CD4-positive, alpha-beta T cell (primary cell): ENCODE measurements at places on chromosomes 12 and 14. TPM values are rescaled to one million over a fixed set of nuclear protein-coding genes. Genes with fewer than 3 reads are reported as not detected.

- no peak overlapping the region for H3K27ac ChIP-seq
- no peaks in the 10 kb centered on the region for H3K36me3 ChIP-seq
- no peak overlapping the region for H3K4me3 ChIP-seq
- no peaks in the 10 kb centered on the region for H3K4me1 ChIP-seq
- no peaks in the 10 kb centered on the region for H3K27me3 ChIP-seq
- no peak for DNase-seq
Measured at GRCh38 chr12:31337952-31338351, 12.0 kb upstream of the SINHCAF start.

DNA sequence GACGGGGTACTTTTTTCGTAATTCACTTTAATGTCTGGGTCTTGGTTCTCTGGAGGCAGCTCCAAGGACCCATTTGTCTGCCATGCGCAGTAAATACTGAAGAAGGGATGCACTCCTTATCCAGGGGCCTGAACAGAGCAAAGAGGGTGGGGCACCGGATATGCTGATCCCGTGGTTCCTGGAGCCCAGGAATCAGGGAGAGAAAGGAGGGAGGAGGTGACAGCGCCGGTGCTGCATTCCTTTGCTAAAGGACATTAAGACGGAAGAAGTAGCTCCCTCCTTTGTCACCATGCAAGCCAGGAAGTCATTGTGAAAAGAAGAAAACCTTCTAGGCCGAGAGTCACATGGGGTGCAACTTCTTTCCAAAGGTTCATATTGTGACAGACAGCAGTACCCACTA lies 1057.7 kb downstream of the VRK1 start:
- no peak overlapping the region for H3K4me3 ChIP-seq
- DNase-seq = no peak
- no peaks in the 10 kb centered on the region for H3K36me3 ChIP-seq
- H3K4me1 ChIP-seq = no peaks in the 10 kb centered on the region

DNA sequence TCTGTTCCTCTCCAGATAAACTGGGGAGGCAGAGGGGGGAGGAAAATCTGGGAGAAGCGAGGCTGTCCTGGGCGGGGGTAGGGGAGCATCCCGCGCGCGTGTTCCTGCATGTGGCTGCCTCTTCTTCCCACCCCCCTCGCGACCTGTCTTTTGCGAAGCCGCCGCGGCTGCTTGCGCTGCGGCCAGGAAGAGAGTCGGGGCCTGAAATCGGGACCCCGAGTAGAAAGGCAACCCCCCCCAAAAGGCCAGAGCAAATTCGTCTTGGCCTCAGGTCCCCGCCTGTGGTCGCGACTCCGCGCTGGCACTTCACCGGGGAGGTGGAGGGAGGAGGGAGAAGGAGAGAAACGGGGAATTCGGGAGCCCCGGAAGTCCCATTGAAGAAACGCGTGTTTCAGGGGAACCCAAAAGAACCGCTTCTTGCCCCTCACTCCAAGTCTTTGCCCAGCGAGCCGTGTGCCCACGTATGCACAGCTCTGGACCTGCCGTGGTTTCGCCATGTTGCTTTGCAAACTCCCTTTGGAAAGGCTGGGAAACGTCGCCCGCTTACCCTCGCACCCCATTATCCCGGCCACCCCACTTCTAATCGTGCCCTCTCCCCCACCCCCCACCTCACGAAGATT lies 944 bp downstream of the CCND2 start:
- no peaks in the 10 kb centered on the region for H3K27me3 ChIP-seq
- peaks cover 78% of the 10 kb centered on the region for H3K4me1 ChIP-seq
- H3K4me3 ChIP-seq = peak overlapping the region; percentile 95
- H3K27ac ChIP-seq = peak overlapping the region; percentile 82
- H3K36me3 ChIP-seq = peaks cover 37% of the 10 kb centered on the region

GRCh38 chr14:90578283-90578985 lies 181.6 kb downstream of the CALM1 start:
- no peaks in the 10 kb centered on the region for H3K4me1 ChIP-seq
- H3K27me3 ChIP-seq = no peaks in the 10 kb centered on the region
- no peak overlapping the region for H3K4me3 ChIP-seq
- H3K36me3 ChIP-seq = no peaks in the 10 kb centered on the region

DNA sequence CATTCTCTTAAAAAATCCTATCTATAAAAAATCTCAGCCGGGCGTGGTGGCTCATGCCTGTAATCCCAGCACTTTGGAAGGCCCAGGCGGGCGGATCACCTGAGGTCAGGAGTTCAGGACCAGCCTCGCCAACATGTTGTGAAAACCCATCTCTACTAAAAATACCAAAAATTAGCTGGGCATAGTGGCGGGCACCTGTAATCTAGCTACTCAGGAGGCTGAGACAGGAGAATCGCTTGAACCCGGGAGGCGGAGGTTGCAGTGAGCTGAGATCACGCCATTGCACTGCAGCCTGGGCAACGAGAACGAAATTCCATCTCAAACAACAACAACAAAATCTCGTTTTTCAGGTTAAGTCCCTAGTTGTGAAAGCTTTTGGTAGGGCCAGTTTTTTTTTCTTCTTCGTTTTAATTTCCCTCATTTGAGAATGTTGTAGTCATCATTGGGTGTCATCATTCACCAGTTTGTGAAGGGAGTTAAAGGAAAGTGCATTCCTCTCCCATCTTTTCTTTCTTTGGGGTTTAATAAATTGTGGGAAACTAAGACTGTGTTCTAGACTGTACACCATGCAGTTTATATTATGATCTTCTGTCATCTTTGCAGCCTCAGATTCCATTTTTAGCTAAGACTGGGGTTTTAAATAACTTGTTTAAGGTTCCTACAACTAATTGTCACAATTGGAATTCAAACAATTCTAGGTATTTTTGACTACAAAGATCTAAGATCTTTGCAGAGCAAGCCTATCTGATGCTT lies 23.9 kb downstream of the MDM2 start:
- H3K36me3 ChIP-seq = peaks cover 73% of the 10 kb centered on the region
- H3K4me3 ChIP-seq = no peak overlapping the region
- H3K4me1 ChIP-seq = no peaks in the 10 kb centered on the region

DNA sequence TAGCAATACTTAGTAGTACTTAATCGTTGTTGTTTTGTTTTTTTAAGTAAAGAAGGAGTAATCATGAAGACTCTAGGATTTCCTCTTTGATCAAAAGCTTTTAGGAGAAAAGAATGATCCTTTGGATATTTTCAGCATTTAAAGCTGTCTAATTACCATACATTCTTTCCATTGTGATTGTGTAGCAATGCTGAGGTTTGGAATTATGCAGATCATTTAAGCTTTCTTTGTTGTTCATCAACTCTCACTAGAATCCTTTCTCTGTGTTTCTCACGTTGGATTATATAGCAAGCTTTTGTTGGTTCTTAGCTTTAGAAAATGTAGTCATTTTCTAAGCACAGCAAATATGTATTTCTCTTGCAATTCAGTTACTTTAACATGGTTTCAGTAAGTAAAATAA lies 25.8 kb downstream of the CCDC91 start:
- peaks cover 9% of the 10 kb centered on the region for H3K36me3 ChIP-seq
- H3K27me3 ChIP-seq = no peaks in the 10 kb centered on the region
- no peak overlapping the region for H3K27ac ChIP-seq
- no peak for DNase-seq
- H3K4me3 ChIP-seq = no peak overlapping the region
- no peaks in the 10 kb centered on the region for H3K4me1 ChIP-seq

DNA sequence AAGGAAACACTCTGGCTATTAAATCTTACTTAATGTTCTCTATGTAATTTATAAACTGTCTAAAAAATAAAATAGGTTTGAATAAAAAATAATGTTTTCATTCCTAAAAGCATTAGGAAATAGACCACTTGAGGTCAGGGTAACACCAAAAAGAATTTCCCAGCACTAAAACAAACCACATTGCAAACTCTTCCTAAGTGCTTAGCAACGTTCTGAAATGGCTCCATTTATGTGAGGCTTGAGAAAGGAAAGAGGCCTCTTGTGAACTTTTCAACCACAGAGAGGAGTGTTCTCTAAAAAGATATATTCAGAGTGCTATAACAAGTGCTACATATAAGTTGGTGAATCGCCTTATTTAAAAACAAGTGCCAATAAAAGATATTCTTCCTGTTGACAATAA lies 42.7 kb downstream of the ALX1 start:
- no peak for DNase-seq
- H3K27me3 ChIP-seq = no peaks in the 10 kb centered on the region
- H3K27ac ChIP-seq = no peak overlapping the region
- no peaks in the 10 kb centered on the region for H3K4me1 ChIP-seq

DNA sequence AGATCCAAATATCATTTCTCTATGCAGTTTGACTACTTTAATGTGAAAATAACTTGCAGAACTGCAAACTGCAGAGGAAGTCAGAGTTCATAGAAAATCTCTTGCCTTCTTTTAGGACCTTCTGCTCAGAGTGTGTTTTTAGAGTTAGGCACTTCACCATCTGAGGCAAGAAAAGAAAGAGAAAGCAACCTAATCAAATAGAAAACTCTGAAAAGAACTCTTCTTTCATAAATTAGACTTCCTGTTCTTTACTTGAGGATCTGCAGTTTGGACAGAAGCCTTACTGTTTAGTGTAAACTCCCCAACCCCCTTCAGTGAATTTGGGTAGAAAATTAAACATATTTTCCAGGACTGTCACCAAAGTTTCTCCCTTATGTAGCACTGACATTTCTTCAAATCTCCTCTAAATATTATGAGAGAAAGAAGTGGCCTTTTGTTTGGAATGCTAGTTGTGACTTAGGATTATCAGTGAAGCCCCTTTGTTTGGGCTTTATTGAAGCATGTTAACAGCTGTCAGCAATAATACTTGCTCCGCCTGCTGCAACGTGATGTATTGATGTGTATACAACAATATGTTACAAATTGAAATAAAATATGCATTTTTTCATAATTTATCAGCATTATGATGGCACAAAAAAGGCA lies 99.5 kb downstream of the PDZRN4 start:
- no peak overlapping the region for H3K27ac ChIP-seq
- H3K4me3 ChIP-seq = no peak overlapping the region
- DNase-seq = no peak
- no peaks in the 10 kb centered on the region for H3K36me3 ChIP-seq
- H3K27me3 ChIP-seq = no peaks in the 10 kb centered on the region

GRCh38 chr12:106773286-106774004 lies 1.0 kb upstream of the RIC8B start:
- no peaks in the 10 kb centered on the region for H3K36me3 ChIP-seq
- H3K4me1 ChIP-seq = peaks cover 31% of the 10 kb centered on the region
- peak overlapping the region; percentile 89 for H3K4me3 ChIP-seq
- no peak for DNase-seq

DNA sequence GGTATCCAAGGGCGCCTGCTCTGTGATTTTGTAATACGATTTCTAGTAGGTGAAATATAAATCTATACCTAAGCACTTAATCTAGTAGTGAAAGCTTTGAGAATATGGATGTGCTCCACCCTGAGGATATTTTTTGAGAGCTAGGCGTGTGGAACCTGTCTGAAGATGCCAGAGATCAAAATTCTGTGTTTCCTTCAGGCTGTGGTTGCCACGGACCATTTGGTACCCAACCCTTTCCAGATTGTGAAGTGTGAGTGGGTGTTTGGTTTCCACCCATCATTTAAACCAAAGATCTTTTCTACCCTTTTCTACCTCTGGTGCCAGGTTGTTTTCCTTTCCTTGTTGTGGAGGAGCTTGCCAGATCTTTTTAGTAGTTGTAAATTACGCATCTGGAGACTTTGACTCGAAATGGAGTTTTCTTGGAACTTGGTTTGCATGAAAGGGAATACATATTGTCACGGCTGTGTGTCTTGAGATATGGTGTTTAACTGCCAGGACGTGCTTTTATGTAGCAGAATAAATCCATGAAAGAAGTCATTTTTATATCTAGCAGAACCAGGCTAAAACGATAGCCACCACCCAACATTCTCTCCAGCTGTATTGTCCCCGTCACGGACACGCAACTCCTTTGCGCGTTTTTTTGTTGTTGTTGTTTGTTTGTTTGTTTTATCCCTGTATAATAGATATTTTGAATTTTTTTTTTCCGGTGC lies 2.2 kb downstream of the LRFN5 start:
- DNase-seq = no peak
- H3K36me3 ChIP-seq = no peaks in the 10 kb centered on the region
- peaks cover 32% of the 10 kb centered on the region for H3K4me1 ChIP-seq
- H3K27ac ChIP-seq = no peak overlapping the region

DNA sequence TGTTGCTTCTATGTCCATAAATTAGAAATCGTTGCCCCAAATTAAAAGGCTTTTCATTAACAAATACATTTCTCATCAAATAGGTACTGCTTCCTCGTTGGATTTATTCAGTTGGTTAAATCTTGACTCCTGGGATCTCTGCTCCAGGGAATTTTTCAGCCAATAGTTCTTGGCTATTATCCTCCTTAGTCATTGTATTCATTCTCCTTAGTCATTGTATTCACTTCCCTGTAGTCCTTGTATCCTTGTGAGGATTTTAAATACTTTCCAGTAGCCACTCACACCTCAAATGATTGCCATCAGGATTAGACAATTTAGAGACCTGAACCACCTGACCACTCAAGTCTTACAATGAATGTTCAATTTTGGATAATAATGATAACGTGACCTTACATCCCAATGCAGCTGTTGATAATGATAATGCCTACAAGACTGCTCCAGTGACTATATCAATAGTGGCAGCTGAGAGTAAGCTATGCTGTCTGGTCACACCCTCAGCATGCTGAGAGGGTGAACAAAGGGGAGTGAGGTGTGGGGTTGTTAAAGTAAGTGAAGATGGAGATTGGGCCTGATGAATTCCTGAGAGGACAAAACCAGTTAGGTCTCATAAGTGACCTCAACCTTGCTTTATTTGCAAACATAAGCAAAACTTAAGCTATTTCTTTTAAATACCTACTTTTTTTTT lies 193.7 kb upstream of the RTL1 start:
- no peak overlapping the region for H3K27ac ChIP-seq
- no peaks in the 10 kb centered on the region for H3K4me1 ChIP-seq
- no peaks in the 10 kb centered on the region for H3K27me3 ChIP-seq
- no peak overlapping the region for H3K4me3 ChIP-seq

GRCh38 chr14:85041618-85042017 lies 488.3 kb upstream of the FLRT2 start:
- H3K36me3 ChIP-seq = no peaks in the 10 kb centered on the region
- H3K4me3 ChIP-seq = no peak overlapping the region
- H3K27ac ChIP-seq = no peak overlapping the region
- no peaks in the 10 kb centered on the region for H3K4me1 ChIP-seq
- no peaks in the 10 kb centered on the region for H3K27me3 ChIP-seq

- no peak overlapping the region for H3K27ac ChIP-seq
- no peak for DNase-seq
- H3K4me3 ChIP-seq = no peak overlapping the region
- peaks cover 7% of the 10 kb centered on the region for H3K36me3 ChIP-seq
- no peaks in the 10 kb centered on the region for H3K4me1 ChIP-seq
- peaks cover 2% of the 10 kb centered on the region for H3K27me3 ChIP-seq
Measured at GRCh38 chr14:73227812-73228781, 9.2 kb upstream of the PAPLN start.

- no peaks in the 10 kb centered on the region for H3K4me1 ChIP-seq
- no peak overlapping the region for H3K4me3 ChIP-seq
- DNase-seq = no peak
- H3K27me3 ChIP-seq = no peaks in the 10 kb centered on the region
- no peaks in the 10 kb centered on the region for H3K36me3 ChIP-seq
- no peak overlapping the region for H3K27ac ChIP-seq
Measured at GRCh38 chr14:40113671-40114070, 681.4 kb upstream of the FBXO33 start.

GRCh38 chr12:89729946-89730459 lies 21.4 kb upstream of the ATP2B1 start:
- H3K27me3 ChIP-seq = no peaks in the 10 kb centered on the region
- no peaks in the 10 kb centered on the region for H3K36me3 ChIP-seq
- H3K27ac ChIP-seq = no peak overlapping the region
- no peak overlapping the region for H3K4me3 ChIP-seq

GRCh38 chr12:22518060-22518719 lies 26.2 kb downstream of the C2CD5 start:
- H3K27me3 ChIP-seq = no peaks in the 10 kb centered on the region
- peaks cover 51% of the 10 kb centered on the region for H3K36me3 ChIP-seq
- no peaks in the 10 kb centered on the region for H3K4me1 ChIP-seq
- no peak overlapping the region for H3K4me3 ChIP-seq

RAPGEF3 gene
- 0.33 TPM for total RNA-seq

HRK gene
- total RNA-seq = not detected

RNF212B gene
- total RNA-seq = not detected

LACRT gene
- total RNA-seq = not detected

TMTC2 gene
- total RNA-seq = 2.1 TPM

TRPV4 gene
- total RNA-seq = not detected

JKAMP gene
- total RNA-seq = 9.8 TPM
